ENCODE measurements at places on chromosomes 3 and 15.

DNA sequence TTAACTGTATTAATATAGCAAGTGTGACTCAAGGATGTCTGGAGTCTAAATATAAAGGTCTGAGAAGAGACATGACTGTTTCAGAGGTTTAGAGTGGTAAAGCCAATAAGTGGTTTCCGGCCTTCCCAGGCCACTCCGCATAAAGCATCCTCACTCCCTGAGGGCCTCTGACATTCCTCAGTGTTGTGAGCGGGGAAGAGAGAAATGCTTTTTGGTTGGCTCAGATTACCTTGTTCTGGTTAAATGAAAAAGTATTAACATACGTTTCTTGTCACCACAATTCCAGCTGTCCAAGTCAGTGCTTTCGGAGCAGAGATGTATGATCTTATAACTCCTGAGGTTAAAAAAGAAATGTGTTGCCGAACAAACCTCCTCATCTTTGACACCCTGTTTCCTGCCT, 103.8 kb downstream of the RBMS3 start:
- no peak overlapping the region for H3K4me3 ChIP-seq
- peaks cover 10% of the 10 kb centered on the region for H3K4me1 ChIP-seq
- DNase-seq, result no peak
- H3K27me3 ChIP-seq, result no peaks in the 10 kb centered on the region
- H3K36me3 ChIP-seq, result no peaks in the 10 kb centered on the region
- no peak overlapping the region for H3K27ac ChIP-seq

DNA sequence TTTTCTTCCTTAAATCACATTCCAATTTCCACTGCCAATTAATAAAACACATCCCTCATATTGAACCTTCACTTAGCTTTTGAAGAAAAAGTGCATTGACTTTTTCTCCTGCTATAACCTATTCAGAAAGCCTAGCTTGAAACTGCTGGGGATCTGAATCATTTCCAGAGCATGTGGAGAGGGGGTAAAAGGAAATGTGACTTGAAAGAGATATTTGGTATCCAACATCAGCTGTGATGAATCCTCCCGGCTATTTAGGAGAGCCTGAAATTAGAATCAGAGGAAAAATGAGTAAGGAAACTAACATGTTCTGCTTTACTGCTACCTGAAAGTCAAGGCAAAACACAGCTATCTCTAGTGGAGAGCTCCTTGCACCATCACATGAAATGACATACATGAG, 2.6 kb upstream of the GNB5 start:
- peaks cover 8% of the 10 kb centered on the region for H3K4me1 ChIP-seq
- H3K27ac ChIP-seq, result no peak overlapping the region
- H3K36me3 ChIP-seq, result peaks cover 46% of the 10 kb centered on the region
- H3K4me3 ChIP-seq, result no peak overlapping the region
- H3K27me3 ChIP-seq, result no peaks in the 10 kb centered on the region
- DNase-seq, result no peak

DNA sequence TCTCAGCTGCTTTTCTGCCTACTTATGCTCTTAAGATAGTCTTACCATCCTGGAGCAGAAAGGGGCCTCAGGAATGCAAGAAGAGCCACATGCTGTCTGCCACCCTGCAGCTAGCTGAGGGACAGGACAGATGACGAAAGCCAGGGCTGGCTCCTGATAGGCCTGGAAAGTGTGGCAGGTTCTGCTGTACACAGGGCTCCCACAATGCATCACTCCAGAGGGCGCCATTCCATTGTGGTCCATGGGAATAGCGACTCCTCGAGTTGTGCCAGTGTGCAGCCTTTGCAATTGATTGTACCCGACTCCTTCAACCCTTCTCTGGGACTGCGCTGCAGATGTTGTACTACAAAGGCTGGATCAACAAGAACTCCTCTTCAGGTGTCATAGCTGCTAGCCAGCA, 11.2 kb downstream of the ACAN start:
- H3K4me3 ChIP-seq, result no peak overlapping the region
- peaks cover 2% of the 10 kb centered on the region for H3K27me3 ChIP-seq
- no peak overlapping the region for H3K27ac ChIP-seq
- DNase-seq, result no peak
- no peaks in the 10 kb centered on the region for H3K36me3 ChIP-seq

- no peaks in the 10 kb centered on the region for H3K36me3 ChIP-seq
- no peak for DNase-seq
- H3K27me3 ChIP-seq, result no peaks in the 10 kb centered on the region
- H3K4me1 ChIP-seq, result no peaks in the 10 kb centered on the region
- H3K27ac ChIP-seq, result no peak overlapping the region
- H3K4me3 ChIP-seq, result no peak overlapping the region
These were observed 99.9 kb upstream of the THSD4 start for GRCh38 chr15:71015342-71015741.

DNA sequence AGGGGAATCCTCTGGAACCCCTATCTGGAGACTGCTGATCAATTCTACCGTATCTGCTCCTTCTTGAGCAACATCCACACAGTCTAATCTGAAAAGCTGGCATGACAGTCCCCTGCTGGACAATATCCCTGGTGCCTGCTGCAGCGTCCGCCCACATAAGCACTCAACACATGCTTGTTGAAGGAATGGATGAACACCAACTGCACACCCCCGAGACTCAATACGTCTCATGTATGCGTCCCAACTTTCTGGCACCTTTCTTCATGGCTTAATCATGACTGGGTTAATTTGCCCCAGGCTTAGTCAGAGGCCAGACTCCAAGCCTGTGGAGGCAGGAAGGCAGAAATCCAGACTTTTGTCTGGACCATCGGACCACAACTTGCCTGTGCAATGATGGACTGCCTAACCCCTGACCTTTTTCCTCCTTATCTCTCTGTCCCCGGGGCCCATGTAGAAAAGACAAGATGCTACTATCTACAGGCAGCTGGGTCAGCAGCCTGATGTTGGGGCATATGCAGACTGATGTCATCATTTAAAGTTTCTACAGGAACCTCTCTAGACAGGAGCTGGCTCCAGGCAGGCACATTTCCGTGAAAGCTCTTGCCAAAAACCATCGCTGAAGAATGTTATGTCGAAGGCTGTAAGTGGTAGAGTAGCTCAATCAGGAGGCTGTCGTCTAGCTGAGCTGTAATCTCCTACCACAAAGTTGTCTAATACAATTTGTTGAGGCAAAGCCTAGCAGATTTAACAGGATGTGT, 114.1 kb upstream of the TPM1 start:
- no peak overlapping the region for H3K4me3 ChIP-seq
- H3K27me3 ChIP-seq, result no peaks in the 10 kb centered on the region
- H3K36me3 ChIP-seq, result no peaks in the 10 kb centered on the region

DNA sequence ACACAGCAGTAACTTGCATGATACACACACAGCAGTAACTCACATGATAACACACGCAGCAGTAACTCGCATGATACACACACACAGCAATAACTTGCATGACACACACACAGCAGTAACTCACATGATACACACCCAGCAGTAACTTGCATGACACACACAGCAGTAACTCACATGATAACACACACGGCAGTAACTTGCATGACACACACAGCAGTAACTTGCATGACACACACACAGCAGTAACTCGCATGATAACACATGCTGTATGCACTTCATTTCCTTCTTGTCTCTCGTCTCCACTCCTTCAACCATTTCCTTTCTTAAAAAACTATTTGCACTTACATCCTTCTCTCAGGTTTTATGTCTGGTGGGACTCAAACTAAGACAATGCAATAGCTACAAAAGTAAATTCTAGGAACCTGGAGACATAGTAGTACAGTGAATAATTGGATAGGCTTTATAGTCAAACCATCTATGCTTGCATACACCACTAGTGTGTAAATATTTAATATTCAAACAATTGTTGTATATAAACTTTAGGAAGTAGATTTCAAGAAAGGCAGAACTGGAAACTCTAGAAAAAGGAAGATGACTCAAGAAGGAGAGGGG, 130.8 kb downstream of the UACA start:
- peak; percentile 25 for DNase-seq
- no peaks in the 10 kb centered on the region for H3K27me3 ChIP-seq
- H3K4me3 ChIP-seq, result no peak overlapping the region
- H3K27ac ChIP-seq, result no peak overlapping the region
- H3K4me1 ChIP-seq, result peaks cover 77% of the 10 kb centered on the region

DNA sequence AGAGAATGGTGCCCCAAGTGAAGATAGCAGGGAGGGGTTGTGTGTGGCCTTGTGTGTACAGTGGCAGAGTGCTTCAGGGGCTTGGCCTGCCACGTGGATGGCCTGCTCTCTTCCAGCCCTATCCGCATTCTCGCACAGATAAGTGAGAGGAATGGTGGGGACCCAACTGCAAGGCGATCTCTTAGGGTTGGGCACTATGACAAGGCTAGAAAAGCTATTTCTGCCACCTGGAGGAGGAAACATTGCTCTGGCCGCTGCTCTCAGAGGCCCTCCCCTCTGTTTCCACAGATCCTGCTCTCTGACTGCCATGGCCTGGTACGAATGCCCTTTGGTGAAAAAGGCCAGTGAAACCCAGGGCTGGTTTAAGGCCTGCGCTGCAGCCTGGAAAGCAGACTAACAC, 20.6 kb downstream of the EEFSEC start:
- H3K27ac ChIP-seq, result no peak overlapping the region
- no peaks in the 10 kb centered on the region for H3K27me3 ChIP-seq
- H3K4me1 ChIP-seq, result peaks cover 12% of the 10 kb centered on the region
- no peak for DNase-seq
- H3K4me3 ChIP-seq, result no peak overlapping the region

DNA sequence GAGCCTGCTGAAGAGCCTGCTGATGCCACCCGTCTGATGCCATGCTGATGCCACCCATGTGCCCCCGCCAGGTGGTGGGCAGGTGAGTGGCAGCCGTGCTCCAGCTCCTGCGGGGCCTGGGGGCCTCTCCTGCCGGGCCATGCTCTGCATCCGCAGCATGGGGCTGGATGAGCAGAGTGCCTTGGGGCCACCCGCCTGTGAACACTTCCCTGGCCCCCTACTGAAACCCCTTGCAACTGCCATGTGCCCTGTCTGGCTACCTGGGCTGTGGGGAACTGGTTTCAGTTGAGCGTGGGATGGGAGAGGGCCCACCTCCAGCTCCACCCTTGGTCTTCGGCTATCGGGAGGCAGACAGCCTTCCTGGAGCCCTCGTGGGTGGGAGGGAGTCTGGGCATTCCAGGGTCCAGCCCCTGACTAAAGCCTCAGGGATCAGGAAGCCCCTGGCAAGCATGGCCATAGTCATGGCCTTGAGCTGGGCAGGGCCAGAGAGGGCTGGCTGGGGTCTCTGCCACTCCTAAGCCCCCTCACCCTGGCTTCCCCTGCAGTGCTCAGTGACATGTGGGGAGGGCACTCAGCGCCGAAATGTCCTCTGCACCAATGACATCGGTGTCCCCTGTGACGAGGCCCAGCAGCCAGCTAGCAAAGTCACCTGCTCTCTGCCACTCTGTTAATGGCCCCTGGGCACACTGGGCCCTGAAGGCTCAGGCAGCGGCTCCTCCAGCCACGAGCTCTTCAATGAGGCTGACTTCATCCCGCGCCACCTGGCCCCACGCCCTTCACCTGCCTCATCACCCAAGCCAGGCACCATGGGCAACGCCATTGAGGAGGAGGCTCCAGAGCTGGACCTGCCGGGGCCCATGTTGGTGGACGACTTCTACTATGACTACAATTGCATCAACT, 92.2 kb downstream of the TBC1D2B start:
- H3K27me3 ChIP-seq, result no peaks in the 10 kb centered on the region
- H3K36me3 ChIP-seq, result no peaks in the 10 kb centered on the region
- no peaks in the 10 kb centered on the region for H3K4me1 ChIP-seq
- H3K27ac ChIP-seq, result no peak overlapping the region
- no peak for DNase-seq

- H3K27me3 ChIP-seq, result no peaks in the 10 kb centered on the region
- no peak overlapping the region for H3K4me3 ChIP-seq
- H3K4me1 ChIP-seq, result peaks cover 46% of the 10 kb centered on the region
- peak; percentile 92 for DNase-seq
- H3K36me3 ChIP-seq, result no peaks in the 10 kb centered on the region
- H3K27ac ChIP-seq, result peak overlapping the region; percentile 20
These were observed 69.8 kb downstream of the HES1 start for GRCh38 chr3:194205675-194206133.

DNA sequence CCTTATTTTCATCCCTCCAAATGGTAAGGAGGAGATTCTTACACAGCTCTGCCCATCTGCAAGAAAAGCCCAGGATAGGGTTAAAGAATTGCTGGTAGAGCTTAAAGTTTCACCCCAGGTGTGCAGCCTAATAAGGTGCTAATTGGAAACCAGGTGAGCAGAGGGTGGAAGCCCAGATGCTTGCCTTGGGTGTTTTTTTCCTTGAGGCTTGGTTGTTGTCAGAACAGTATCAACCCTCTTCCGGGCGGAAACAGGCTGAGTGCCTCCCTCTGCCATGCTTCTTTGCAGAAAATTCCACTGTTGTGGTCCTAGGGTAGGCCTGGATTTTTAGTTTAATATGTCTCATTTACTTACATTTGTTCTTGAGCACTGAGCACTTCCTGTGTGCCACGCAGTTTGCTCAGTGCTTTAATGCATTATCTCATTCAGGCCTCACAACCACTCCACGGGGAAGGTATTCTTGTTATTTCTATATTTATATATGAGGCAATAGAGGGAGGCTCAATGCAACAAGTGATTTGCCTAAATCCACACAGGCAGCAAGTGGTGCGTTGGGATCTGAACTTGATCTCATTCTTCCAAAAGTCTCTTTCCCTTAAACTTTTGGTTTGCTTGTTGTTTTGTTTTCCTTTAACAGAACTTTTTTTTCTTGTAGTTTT, 115.0 kb upstream of the LRIG1 start:
- no peaks in the 10 kb centered on the region for H3K4me1 ChIP-seq
- DNase-seq, result no peak
- no peaks in the 10 kb centered on the region for H3K27me3 ChIP-seq

- no peaks in the 10 kb centered on the region for H3K27me3 ChIP-seq
- H3K27ac ChIP-seq, result no peak overlapping the region
- peaks cover 23% of the 10 kb centered on the region for H3K4me1 ChIP-seq
- DNase-seq, result no peak
- H3K4me3 ChIP-seq, result no peak overlapping the region
- H3K36me3 ChIP-seq, result peaks cover 24% of the 10 kb centered on the region
These were observed 2.2 kb downstream of the NXPE3 start for GRCh38 chr3:101781166-101781565.
